ENCODE measurements at places on chromosomes 5 and 9.

DNA sequence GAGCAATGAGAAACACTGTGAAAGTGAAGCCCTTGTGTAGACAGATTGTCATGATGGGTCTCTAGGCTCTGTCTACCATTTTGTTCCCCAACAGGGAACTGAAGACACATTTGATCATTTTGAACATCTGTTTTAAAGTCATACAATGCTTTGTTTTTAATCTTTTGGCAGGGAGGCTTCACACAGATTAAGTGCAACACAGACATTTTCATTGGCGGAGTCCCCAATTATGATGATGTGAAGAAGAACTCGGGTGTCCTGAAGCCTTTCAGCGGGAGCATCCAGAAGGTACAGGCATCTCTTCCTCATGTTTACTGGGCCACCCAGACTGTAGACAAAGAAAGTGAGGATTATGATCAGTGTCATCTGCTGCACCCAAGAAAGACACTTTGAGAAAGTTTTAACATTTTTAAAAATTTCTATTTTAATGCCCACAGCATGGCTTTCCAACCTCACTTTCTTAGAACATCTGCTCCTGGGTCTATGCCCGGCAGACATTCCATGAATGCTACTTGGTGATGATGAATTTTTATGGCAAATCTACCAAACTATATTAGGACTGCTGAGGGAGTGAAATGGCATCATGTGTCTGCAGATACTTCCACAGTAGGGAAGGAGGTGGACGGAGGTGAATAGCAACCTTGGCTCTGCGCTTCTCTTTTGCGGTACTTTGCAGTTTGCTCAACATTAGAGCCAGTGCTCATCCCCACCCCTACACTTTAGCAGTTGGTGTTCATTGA is 121.3 kb downstream of the LIFR start:
- no peak for DNase-seq

GRCh38 chr9:114369216-114370130 is 18.3 kb downstream of the AKNA start:
- no peak for DNase-seq

DNA sequence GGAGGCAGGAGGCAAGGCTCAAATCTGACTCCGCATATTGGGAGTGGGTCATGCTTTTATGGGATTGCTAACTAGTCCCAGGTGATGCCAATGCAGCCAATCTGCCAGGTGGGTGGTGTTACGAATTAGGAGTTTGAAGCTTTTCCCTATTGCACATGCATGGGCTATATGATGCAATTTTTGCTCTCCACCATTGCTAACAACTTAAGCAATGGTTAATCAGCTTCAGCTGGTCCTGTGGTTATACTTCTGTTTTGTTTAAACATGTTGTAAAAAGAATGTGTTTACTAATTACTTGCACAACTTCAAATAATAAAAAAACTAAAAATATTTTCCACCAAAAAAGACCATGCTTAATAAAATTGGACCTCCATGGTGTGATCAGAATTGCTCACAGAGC is 55.7 kb downstream of the SHC3 start:
- no peak for DNase-seq

GRCh38 chr9:35658968-35659220 is 802 bp downstream of the CCDC107 start:
- DNase-seq, result peak; percentile 33

- no peak for DNase-seq
Observed at GRCh38 chr5:355958-356357, 34.4 kb downstream of the AHRR start.

All from BE2C (cell line).